ENCODE measurements at places on chromosomes 7 and 10.
A peak's percentile ranks its signal among the peaks of the same experiment; 100 is the strongest.

GRCh38 chr10:77284797-77285196 lies 352.8 kb downstream of the KCNMA1 start:
- DNase-seq = no peak

GRCh38 chr7:16803881-16804673 lies 722 bp downstream of the AGR2 start:
- DNase-seq = no peak

GRCh38 chr10:78361031-78361430 lies 327.4 kb downstream of the RPS24 start:
- DNase-seq = no peak

- no peak for DNase-seq
Measured at GRCh38 chr10:43037440-43037839, 39.4 kb upstream of the RET start.

DNA sequence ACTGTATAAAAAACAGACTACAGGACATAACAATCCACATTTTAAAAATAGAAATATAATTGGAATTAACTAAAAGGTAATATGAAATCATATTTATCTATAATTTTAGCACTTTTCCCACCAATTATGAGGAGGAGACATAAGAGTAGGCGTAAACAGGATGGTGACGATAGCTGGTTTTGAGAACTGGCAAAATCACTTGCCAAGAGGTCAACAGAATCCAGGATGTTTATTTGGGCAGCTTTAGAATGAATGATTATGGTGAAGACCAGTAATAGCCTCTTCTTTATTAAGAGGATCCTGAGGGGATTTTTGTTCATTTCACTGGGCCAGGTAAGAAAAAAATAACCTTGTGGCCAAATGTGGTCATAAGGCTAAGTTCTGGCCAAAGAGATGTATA lies 67.2 kb downstream of the TPK1 start:
- no peak for DNase-seq

DNA sequence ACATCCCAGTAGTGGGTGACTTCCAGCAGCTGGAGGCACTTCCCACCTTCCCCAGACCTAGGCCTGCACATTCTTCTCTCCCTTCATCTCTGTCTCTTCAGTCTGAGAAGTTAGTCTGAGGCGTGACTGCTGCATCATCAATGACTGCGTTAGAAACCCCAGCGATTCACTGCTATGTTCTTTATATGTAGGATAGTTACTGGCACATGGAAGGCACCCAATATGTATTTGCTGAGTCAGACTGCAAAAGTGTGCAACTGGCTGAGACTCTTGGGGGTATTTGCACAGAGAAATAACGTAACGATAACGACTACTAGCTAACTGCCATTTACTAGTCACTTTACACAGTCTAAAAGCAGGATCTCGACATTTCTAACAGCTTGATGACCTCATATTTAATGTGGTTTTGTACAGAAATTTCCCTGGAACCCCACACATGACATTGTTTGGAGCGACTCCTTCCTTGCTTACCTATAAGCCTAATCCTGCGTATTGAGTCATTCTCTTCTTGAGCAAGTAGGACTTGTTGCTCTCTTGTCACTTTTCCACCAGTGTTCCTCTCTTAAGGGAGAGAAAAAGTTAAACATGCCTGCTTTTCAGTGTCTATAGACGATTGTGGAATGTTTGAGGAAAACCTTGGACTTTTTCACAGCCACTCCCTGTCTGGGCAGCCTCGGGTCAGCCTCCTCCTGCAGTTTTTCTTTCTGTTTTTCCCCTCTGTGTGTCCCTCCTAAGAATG lies 45.5 kb downstream of the THNSL1 start:
- DNase-seq = no peak

- DNase-seq = no peak
Measured at GRCh38 chr7:139572704-139573385, 49.4 kb downstream of the CLEC2L start.

- no peak for DNase-seq
Measured at GRCh38 chr10:101816913-101817336, 1.3 kb downstream of the OGA start.

- no peak for DNase-seq
Measured at GRCh38 chr10:108709927-108710722, 1213.2 kb downstream of the XPNPEP1 start.

GRCh38 chr7:11082552-11083213 lies 109.0 kb downstream of the PHF14 start:
- DNase-seq = no peak

- DNase-seq = no peak
Measured at GRCh38 chr10:123011987-123012386, 3.2 kb downstream of the ACADSB start.

DNA sequence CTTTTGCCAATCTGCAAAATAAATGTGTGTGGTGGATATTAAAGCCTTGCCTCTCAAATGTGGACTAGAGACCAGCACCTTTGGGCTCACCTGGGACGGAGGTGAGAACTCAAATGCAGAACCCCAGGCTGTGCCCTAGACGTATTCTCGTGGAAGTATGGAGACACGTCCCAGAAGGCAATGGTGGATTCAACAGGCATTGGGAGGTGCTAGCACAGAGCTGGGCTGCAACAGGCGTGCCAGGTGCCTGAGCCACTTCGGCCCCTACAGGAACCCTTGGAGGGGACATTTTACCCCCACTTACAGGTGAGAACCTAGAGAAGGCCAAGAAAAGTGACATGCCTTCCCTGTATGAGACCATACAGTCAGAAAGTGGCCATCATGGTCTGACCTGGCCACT lies 12.2 kb downstream of the DDX56 start:
- DNase-seq = no peak

DNA sequence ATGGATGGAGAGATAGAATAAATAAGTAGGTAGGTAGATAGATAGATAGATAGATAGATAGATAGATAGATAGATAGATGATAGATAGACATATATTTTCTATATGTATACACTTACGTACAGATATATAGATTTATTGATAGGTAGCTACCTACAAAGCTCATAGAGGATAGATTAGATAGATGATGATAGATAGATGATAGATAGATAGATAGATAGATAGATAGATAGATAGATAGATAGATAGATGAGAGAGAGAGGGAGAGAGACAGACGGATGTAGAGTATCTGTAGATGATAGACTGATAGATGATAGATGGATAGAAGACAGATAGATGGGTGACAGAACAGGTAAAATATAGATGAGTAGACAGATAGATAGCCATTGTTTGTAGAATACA lies 191.3 kb upstream of the PFKP start:
- DNase-seq = no peak

- DNase-seq = no peak
Measured at GRCh38 chr10:90743291-90743690, 114.5 kb downstream of the HTR7 start.

DNA sequence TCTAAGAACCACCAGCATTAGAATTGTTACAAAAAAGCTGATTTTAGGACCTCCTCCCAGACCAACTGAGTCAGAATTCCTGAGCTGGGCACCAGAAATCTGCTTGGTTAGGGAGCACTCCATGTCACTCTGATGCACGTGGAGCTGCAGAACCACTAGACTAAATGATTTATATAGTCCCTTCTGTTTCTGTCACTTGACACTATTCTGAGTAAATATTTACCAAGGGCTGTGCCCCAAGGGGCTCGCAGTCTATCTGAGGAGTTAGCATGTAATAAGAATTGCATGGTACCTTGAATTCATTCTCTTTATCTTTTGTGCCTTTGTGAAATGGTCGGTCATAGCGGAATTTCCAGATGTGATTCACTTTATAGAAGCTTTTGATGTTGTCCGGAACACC lies 196.0 kb upstream of the IMMP2L start:
- no peak for DNase-seq

DNA sequence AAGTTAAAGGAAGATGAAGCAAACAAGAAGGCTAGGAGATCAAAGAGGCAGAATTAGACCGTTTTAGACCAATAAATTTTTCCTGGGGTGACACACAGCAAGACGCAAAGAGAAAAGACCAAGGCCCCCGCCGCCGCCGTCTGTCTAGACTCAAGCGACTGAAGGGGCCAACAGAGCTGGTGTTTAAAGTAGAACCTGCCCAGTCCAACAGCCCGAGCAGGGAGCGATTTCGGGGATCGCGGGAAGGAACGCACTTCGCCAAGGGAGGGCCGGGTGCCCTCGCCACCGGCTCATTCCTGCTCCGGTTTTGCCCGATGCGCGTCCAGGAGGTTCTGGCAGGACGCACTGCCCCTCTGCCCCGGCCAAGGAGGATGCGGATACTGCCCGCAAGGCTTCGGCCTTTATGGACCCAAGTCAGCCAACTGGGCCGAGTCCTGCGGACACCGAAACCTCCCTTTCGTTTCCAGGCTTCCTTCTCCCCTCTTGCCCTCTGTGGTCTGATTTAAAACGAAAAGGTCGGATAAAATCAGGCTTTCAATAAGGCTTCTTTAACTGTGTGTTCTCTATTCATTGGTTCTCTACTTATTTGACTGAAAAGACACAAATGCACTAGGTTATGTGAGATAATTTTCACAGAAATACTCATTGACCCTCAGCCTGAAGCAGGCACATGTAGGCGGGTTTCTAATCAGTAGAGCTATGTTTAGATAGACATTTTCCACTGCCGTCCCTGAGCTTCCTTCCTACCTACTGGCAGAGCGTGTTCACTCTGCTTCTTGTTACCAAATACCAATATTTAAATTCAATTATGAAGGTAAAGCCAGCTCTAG lies 2.2 kb upstream of the HOXA7 start:
- DNase-seq = no peak

DNA sequence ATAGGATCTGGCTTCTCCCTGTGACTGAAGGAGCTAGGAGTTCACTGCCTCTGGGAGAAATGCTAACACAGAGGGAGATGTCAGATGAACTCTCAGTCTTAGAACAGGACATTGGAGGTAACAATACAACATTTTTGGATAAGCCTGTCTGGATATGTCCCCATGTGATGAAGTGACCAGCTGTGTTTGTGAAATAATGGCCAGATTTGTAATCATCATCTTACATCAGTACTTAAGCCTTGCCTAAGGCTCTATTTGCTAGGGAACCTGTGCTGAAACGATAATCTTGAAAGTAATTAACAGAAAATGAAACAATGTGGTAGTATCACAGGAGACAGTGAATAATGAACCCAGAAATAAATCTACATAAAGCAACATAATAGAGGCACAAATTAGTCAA lies 56.2 kb downstream of the CRPPA start:
- no peak for DNase-seq

DNA sequence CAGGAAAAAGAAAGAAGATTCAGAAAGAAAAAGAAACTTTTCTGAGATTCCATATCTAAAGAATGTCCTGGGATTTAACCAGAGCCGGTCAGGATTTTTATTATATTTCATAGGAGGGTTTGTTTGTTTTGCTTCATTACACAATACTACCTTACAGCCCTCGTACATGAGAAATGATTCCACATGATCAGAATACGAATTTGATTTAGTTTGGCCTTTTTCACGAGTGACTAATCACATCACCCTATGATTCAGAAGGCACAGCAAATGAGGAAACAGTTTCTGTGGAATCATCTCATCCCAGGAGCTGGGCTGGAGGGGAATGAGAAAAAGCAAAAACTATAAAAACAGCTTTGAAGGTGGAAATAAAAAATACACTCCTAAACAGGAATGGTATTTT lies 54.7 kb upstream of the VWC2 start:
- DNase-seq = no peak

GRCh38 chr7:340200-340937 lies 50.4 kb downstream of the FOXL3 start:
- no peak for DNase-seq

- DNase-seq = peak; percentile 25
Measured at GRCh38 chr10:100341953-100342626, 4.9 kb upstream of the SCD start.

DNA sequence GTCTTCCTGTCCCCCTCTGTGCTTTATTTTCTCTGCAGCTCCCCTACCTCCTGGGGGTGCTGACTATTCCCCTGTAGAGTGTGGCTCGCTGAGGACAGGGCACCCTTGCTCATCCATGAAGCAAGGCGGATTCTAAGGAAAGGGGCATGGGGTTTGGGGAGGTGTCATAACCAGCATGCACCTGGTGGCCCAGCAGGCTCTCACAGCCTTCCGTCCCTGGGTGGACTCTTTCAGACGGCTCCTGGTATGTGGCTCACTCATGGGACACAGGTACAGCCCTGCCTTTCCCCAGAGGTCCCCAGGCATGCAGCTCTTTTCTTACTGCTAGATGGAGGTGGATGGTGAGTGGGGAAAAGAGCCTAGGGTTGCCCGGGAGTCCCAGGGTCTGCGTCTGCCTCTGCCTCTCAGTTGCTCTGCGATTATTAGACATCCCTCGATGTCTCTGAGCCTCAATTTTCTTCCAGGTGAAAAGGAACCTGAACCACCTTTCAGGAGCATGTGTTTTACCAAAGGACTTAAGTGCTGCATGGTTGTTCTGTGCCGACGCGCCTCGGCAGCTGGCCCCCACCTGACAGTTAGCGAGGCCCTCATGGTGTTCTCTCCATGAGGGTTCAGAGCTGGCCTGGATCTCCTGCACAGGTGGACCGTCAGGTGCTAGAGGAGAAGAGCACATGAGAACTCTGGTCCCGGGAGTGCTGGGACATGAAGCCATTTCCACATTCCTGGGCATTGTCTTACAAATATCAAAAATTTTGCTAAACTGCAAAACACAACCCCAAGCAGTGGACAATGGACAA lies 172.5 kb upstream of the SHH start:
- no peak for DNase-seq

- DNase-seq = no peak
Measured at GRCh38 chr7:156327474-156327873, 313.1 kb upstream of the RNF32 start.

GRCh38 chr10:121288011-121288410 lies 310.2 kb downstream of the FGFR2 start:
- no peak for DNase-seq

DNA sequence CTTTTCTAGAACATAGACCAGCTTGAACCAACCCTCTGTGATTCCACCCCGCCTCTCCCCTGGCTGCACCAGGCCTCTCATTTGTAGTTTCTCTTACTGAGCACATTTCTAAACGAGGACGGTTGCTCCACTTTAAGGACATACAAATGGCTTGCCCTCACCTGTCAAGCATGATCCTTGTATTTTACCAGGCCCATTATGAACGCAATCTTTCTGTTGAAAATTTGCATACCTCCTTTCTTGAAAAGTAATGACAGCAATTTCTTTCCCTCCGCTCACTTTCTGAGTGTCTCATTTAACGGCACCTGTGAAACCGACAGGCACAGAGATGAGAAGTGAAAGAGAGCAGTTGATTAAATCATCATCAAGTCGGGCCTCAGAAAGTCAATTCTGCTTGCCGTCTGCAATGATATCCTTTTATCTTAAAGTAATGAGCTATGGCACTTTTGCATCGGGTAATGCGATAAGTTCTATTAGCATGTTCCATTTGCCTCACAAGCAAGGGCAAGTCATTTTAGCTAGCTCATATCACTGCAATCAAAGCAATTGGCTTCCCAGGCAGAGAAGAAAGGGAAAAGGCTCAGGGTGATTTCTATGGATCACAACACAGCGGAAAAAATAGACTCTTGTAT lies 705.6 kb upstream of the GALNT17 start:
- no peak for DNase-seq

DNA sequence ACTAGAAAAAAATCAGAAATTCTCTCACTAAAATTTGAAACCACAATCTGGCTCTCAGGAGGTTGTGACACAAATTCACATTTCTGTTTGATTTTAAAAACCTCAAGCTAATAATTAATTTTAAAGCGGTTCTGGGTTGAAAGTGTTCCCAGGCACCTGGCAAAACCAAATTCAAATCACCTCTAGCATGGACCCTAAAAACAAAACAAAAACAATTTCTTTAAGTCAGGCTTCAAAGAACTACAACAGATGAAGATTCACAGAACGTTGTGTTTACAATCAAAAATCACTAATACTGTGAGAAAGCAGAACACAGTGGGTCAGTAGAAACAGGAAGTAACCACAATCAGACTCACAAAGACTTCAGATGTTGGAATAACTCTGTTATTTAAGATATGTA lies 7.2 kb upstream of the RELN start:
- DNase-seq = no peak
